ENCODE measurements at places on chromosomes 6 and 20.

GRCh38 chr20:55054453-55054852 is 579.1 kb downstream of the DOK5 start:
- no peak for DNase-seq

DNA sequence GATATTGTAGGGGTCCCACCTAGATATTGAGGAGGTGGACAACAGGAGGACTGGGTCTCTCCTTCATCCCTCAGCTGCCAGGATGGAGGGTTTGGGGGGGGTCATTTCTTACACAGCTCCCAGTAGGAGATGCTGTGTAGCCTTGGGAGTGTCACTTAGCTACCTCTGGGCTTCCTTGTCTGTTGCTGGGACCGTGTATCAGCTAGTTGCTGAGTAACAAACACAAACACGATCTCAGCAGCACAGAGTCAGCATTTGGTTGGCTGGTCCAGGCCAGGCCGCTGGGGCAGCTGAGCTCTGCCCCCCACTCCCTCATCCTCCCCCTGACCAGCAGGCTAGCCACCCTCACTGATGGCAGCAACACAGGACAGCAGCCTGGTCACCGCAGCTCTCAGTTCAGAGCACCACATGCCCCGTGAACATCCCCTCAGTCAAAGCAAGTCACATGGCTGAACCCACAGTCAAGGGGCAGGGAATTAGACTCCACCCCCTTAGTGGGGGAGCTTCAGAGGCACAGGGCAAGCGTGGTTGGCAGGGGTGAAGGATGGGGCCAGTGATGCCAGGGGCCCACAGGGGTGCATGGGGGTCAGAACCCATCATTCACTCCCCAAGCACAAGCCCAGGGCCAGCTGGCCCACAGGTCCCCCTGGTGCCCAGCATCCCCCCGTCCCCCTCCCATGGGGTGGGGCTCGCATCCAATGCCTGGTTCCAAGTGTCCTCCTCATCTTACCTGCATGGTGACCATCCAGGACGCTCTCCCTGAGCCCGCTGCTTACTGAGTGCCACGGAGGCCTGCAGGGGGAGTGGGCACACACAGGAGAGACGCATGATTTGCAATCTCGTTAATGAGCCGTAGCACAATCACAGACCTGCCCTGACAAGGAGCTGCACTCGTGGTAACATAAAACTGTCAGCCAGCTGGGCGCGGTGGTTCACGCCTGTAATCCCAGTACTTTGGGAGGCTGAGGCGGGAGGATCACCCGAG is 112.4 kb downstream of the TAF4 start:
- no peak for DNase-seq

- no peak for DNase-seq
These were observed 1.5 kb downstream of the FAM50B start for GRCh38 chr6:3850451-3851203.

- no peak for DNase-seq
These were observed 405.3 kb downstream of the MAFB start for GRCh38 chr20:40283689-40284088.

DNA sequence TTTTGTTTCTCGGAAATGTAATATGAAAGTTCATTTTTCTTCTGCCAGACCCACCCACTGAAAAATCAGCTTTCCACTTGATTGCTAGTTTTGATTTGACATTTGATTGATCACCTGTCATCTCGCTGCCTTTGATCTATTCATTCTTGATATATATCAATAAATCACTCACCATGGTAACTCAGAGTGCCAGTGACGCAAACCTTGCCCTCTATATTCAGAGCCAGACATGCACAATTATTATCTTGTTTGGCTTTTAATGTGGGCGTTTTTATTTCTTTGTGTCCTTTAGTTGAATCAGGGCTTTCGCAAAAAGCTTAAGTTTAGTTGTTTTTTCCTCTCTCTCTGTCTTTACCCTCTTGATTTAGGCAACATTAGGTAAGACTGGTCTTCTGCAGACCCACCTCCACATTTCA is 2.0 kb downstream of the TSHZ2 start:
- DNase-seq = no peak

DNA sequence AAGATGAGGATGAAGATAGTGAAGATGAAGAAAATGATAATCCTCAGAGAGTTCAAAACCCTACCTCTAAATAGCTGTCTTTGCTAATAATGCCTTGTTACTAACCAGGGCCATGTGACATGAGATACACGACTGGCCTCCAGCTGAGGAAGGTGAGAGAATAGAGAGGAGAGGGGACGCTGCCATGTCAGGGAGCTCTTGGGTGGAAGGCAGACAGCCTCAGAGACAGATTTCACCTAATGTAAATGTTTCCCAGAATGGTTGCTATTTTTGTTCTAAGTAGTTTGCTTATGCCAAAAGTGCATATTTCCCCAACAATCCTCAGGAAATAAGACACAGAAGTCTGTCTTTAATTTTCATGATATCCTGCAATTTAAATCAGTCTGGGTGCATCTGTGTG is 138.4 kb downstream of the ELOVL4 start:
- DNase-seq = no peak

DNA sequence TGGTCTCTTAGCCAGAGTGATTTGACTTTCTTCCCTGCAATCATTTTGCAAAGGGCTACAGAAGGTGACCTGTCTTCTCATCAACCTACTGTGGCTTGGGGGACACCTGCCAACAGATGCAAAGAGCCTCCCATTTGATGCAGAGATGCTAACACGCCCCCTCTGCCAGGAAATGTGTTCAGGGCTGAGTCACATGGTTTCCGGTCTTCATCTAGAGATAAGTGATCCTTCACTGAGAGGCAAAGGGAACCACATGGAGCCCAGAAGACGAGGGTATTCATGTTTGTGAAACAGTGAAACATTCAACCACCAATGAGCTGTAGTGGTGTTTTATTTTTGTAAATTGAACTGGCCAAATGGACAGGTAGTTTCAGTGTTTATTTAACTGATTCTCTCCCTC is 109.0 kb upstream of the RIN2 start:
- DNase-seq = no peak

GRCh38 chr6:53148684-53149083 is at the start of gene GCM1:
TSS of gene GCM1 (minus strand) at chr6:53148841. CDS start at chr6:53145632, 3,209 bp downstream.
- no peak for DNase-seq

DNA sequence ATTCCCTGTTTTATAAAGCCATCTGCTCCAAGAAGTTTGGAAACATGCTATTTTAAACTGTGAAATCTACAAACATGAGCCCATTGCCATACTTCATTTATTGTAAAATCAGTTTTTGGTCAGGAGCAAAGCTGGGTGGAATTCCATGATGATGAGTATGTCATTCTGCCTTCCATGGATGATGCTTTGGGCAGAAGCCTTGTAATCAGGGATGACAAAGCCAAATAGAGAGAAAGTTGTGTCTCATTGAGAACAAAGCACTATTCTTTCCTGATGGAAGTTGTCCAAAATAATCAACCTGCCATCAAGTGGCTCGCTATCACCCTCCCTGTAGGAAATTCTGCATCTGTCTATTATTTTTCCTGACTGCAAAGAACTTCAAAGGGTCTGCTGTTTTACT is 313.0 kb upstream of the DEFB112 start:
- no peak for DNase-seq

DNA sequence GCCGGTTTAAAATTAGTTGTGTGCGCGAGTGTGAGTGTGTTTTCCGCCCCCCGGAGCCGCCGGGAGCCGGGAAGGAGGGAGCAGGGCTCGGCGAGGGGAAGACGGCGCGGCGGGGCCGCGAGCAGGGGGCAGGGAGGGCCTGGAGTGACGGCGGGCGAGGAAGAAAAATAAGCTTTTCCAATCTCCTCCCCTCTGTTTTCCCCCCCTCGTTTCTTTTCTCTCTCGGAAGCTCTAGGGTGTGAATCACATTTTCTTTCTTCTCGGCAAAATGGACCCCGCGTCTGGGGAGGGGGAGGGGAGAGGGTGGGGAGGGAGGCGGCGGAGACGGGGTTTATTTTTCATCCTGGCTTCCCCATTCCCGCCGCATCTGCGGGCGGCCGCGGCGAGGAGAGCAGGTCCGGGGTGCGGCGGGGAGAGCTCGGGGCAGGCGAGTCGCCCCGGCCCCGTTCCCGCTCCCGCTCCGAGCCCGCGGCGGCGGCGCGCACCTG is 881 bp downstream of the BICRAL start:
- DNase-seq = peak; percentile 80

- DNase-seq = no peak
These were observed 12.7 kb downstream of the FAM110A start for GRCh38 chr20:845941-846893.

DNA sequence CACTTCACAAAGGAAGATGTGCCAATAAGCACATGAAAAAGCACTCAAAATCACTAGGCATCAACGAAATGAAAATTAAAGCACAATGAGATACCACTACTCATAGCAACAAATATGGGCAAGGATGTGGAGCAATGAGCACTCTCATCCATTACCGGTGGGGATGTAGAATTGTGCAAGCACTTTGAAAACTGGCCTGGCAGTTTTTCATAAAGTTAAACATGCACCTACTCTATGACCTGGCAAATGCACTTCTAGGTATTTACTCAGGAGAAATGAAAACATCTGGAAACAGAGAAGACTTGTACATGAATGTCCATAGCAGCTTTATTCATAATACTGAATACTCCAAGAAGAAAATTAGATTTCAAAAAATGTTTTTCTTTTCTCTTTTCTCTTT is 34.1 kb upstream of the TMEM14A start:
- DNase-seq = no peak

Data from AG09319 (cell line).